ENCODE measurements at places on chromosomes 7 and 10. TPM values are rescaled to one million over a fixed set of nuclear protein-coding genes. Genes with fewer than 3 reads are reported as not detected.

- no peak for DNase-seq
Measured at GRCh38 chr7:68914006-68914405, 684.3 kb upstream of the AUTS2 start.

DNA sequence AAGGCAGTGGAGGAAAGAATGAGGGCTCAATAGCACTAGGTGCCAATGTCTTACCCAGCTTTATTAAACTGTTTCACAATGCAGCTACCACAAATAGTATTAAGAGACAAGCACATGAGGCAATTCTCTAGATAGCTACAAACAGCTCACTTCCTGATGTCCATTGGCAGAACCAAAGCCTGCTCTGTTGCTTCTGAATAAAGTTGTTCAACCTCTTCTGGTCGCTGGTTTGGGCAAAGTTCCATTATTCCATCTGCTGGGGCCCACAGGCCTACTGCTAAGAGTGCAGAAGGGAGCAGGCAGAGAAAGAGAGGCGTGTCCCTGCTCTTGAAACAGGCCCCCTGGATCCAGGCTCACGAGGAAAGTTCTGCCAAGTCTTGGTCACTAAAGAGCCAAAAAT is 173.9 kb downstream of the ZNF438 start:
- peak; percentile 95 for DNase-seq

DNA sequence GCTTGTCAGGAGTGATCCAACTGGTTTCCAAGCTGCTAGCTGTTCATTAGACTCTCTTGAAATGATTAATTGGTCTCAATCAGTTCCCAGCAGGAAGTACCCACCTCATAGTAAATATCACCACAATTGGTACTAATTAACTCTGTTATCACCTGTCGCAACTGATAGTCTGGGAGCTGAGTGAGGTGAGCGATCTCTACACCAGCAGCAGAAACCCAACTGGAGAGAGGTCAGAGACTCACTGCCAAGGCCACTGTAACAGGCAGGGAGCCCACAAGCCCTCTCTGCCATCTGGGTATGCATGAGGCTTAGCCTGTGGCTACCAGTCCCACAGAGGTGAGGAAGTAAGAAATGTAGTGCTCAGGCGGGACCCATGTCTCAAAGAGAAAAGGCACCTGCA is 245.5 kb downstream of the DYNC1I1 start:
- no peak for DNase-seq

Gene DNAJB9
- total RNA-seq, result 17.9 TPM

Gene UMAD1
- total RNA-seq, result 11.2 TPM

Gene DOCK1
- total RNA-seq, result 54.8 TPM
